NCI-H1417 treated with DMSO at 0.1 percent for 48 hours (cell line): ENCODE measurements at places on chromosomes 6 and 20.

GRCh38 chr6:133843098-133843497, 45.8 kb upstream of the TCF21 start:
- DNase-seq, result no peak

DNA sequence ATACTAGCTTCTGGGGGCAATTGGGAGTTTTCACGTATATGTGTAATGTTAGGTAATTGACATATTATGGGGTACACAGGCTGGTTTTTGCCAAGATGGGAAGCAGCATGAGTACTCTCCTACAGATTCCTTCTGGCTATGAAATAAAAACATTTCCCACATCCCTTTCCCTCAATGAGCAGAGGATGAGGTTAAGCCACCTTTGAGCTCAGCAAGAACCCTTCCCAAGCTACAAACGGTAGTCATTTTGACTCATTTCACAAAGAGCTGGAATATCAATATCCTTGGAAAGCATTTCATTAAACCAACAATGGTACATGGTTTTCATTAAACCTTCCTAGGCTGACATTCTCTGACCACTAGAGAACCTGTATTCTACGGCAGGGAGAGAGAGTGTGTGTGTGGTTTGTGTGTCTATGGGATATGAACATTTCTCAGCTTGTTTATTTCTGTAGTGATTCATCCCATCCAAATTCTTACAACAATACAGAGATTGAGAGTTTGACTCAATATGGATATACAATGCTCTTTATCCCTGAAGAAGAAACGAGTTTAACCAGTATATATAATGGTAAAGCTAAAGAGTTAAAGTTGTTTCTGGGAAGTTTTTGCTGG, 119.5 kb downstream of the ARHGAP18 start:
- no peak for DNase-seq

- DNase-seq, result no peak
These were observed 238.5 kb upstream of the SUPT3H start for GRCh38 chr6:45616209-45616608.

DNA sequence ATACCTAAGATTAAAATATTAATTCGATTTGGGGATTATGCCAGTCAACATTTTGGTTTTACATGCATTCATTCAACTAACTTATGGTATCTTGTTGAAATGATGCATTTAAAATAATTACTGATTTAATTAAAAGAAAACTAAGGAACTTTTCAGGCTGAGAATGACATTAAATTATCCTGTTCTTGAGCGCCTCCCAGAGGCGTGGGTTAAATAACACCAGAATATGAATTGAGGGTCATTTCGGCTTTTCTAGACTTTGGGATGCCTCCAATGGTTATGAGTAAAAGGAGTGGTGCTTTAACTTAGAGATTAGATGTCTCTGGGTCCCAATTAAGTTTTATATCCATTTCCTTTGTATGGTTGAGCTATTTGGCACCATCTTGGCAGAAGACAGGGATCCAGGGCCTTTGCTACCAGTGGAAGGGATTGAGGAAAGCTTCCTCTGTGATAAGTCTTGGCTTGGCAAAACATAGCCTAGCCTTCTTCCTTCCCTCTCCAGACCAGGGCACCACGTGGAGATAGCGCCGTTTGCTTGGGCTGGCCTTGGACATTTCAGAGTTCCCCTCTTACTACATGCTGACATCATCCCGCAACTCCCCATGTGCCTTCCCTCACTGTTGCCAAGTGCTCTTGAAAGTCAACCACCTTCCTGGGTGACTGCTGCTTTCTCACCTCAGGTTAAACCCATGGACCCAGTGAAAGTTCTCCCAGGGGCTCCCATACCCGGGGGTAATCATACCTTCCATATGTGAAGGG, 28.7 kb downstream of the GNAS start:
- no peak for DNase-seq

- no peak for DNase-seq
These were observed 594.7 kb upstream of the ADGRB3 start for GRCh38 chr6:68040312-68040778.

- DNase-seq, result no peak
These were observed 80.3 kb downstream of the GJA1 start for GRCh38 chr6:121515630-121516265.

GRCh38 chr6:90326404-90327057, 29.9 kb upstream of the BACH2 start:
- no peak for DNase-seq

GRCh38 chr20:62774762-62775161, 21.5 kb upstream of the MRGBP start:
- DNase-seq, result no peak

DNA sequence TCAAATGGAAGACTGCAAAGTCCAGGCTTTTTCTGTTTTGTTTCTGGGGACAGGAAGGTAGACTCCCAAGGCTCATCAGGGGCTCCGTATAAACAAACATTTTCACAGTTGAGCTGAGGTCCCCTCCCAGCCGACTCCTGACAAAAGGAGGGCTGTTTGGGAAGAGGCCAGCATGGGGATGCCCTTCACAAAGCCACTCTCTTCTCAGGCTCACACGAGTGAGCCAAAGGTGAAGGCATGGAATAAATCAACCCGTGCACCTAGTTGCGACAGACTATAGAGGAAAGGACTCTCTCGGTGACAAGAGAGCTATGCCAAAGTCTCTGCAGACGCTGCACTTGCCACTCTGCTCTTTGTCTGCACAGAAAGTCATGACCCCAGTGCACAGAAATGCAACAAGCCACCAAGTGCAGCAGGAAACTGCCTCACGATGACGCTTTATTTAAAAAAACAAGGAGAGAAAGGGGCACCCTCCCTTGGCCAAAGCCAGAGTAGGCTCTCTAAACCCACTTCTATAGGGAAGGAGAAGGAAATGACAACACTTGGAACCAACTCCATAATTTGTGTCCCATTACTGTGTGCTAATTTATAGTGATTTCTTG, 21.0 kb downstream of the JAG1 start:
- DNase-seq, result no peak

- DNase-seq, result no peak
These were observed 13.4 kb downstream of the RFPL4B start for GRCh38 chr6:112360498-112360897.

DNA sequence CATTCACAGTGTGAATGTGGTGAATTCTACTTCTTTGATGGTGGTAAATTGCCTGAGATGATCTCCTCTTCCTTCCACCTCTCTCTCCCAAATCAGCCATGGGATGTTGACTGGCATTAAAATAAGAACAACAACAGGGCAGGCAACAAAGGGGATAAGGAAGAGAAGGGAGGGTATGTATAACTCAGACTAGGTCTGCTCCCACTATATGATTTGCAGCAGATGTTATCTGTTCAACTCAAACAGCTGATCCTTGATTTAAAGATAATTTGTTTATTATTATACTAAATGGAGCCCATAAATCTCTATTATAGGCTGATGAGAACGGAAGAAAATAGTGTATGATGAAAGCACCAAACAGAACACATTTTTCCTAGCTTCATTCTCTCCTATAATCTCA, 262.0 kb downstream of the BTBD3 start:
- peak; percentile 83 for DNase-seq

GRCh38 chr6:111759836-111760785, 113.1 kb downstream of the FYN start:
- DNase-seq, result no peak

DNA sequence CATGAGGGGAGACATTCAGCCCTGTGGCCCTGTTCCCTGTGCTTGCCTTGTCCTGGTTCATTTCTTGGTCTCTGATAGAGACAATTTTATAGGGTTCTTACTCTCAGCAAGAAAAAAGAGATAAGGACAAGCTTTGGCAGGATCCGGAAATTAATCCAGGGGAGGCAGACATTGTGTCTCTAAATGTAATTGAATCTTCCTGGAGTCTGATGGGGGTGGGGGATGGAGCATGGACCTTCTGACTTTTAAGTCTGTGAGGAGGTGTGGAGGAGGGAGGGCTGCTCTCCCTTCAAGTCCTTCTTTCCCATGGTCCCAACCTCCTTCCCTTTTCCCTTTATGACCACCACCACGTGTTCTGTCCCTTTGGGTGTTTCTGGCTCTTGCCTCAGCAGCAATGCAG, 512.7 kb downstream of the DHX35 start:
- DNase-seq, result no peak

GRCh38 chr6:148463671-148464070, 121.0 kb downstream of the SASH1 start:
- DNase-seq, result no peak

GRCh38 chr6:25327432-25327831, 48.3 kb downstream of the CARMIL1 start:
- no peak for DNase-seq

GRCh38 chr6:155440398-155441111, 15.1 kb downstream of the NOX3 start:
- DNase-seq, result no peak
